ENCODE measurements at places on chromosomes 4 and X.
A peak's percentile ranks its signal among the peaks of the same experiment; 100 is the strongest.

GRCh38 chr4:143411527-143412419 lies 75.1 kb downstream of the GAB1 start:
- peak; percentile 44 for DNase-seq

DNA sequence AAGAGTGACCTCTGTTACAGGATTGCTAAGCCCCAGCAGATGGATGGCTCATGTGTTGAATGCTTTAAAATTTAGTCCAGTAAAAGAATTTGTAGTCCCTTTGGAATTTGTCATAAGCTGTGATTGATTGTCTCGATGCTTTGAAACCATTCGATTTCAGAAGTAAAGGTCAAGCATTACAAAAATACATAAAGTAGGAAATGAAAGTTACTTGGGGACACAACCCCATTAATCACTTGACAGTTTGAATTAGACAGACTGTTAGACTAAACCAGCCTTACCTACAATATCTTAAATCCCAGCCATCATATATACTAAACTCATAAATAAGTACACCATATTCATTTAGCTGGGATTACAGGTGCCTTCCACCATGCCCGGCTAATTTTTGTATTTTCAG lies 6.6 kb downstream of the REST start:
- DNase-seq, result no peak

DNA sequence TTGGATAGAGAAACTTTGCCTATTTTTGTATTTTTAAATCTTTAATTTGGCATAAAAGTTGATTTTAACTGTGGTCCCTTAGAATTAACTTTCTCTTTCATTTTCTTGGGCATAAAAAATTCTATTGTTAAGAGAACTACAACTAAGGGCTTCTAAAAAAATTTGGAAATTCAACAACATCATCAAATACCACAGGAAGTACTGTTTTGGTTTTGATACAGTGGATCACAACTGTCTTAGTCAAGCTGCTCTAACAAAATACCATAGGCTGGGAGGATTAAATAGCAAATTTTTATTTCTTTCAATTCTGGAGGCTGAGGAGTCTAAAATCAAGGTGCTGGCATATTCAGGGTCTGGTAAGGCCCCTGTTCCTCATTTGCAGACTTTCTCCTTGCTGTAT lies 19.9 kb upstream of the NPFFR2 start:
- no peak for DNase-seq

- DNase-seq, result no peak
Measured at GRCh38 chr4:89356086-89356485, 48.5 kb upstream of the GPRIN3 start.

DNA sequence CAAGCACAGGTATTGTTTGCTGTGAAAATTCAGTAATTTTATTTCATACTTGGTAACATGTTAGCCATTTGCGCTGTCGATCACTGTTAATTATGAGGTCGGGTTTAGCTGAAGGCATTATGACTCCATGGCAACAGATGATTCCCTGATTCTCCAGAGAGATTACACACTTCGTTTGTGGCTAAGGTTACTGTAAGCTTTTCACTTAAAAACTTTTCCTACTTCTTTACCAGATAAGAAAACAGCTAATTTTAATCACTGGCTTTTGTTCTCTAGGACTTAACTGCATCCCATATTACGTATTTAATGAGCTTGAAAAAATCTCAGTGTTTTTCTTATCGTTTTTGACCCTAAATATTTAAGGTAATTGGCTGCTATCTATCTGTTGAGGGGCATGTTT lies 2.1 kb downstream of the GSTCD start:
- no peak for DNase-seq

DNA sequence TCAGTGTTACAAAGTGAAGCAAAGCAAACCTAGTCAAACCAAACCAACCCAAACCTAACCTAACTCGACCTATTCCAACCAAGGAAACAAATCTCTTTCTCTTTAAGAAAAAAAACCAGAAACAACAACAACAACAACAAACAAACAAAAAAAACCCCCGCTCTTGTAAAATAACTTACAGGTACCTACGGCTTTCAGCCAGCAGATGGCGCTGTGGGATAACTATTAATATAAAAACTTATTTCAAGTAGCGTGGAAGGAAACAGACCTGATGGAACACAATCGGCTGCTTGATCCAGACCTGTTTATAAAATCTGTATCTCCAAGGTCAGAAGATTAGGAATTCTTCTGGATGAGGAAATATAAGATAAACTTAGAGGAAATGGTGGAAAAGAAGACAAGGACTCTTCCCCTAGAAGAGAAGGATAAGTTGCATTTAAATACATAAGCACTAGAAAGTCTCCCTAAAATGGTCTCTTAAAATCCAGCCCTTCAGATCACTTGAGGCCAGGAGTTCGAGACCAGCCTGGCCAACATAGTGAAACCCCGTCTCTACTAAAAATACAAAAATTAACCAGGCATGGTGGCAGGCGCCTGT lies 34.4 kb upstream of the CDKL5 start:
- peak; percentile 75 for DNase-seq

DNA sequence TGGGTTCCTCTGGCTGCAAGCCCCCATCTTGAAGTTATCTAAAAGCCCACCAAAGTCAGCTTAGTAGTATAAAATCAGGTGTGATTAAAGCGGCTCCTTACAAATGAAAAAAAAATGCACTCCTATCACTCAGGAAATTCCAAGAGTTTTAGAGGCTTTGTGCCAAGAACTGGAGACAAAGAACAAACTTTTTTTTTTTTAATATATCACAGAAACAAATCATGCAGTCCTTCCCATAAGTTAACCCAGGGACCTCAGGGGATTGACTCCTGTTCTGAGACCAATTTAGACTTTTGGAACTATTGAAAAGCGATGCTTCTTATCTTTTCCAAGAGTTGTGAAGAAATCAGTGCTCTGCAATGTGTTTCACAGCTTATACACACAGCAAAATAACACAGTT lies 53.6 kb downstream of the HHIP start:
- no peak for DNase-seq

GRCh38 chr4:77798385-77798784 lies 20.8 kb downstream of the CNOT6L start:
- DNase-seq, result no peak

GRCh38 chr4:165319030-165319429 lies 8.4 kb upstream of the MSMO1 start:
- no peak for DNase-seq

GRCh38 chrX:136064661-136065043 lies 79.4 kb downstream of the SLC9A6 start:
- DNase-seq, result no peak

GRCh38 chr4:119977076-119977940 lies 89.3 kb downstream of the MAD2L1 start:
- DNase-seq, result no peak

GRCh38 chr4:156830351-156830750 lies 141.2 kb downstream of the PDGFC start:
- DNase-seq, result no peak

- DNase-seq, result no peak
Measured at GRCh38 chr4:92266521-92266920, 37.2 kb upstream of the GRID2 start.

GRCh38 chr4:78379991-78380729 lies 171.4 kb upstream of the ANXA3 start:
- no peak for DNase-seq

- no peak for DNase-seq
Measured at GRCh38 chr4:1582227-1582626, 101.9 kb downstream of the FAM53A start.

DNA sequence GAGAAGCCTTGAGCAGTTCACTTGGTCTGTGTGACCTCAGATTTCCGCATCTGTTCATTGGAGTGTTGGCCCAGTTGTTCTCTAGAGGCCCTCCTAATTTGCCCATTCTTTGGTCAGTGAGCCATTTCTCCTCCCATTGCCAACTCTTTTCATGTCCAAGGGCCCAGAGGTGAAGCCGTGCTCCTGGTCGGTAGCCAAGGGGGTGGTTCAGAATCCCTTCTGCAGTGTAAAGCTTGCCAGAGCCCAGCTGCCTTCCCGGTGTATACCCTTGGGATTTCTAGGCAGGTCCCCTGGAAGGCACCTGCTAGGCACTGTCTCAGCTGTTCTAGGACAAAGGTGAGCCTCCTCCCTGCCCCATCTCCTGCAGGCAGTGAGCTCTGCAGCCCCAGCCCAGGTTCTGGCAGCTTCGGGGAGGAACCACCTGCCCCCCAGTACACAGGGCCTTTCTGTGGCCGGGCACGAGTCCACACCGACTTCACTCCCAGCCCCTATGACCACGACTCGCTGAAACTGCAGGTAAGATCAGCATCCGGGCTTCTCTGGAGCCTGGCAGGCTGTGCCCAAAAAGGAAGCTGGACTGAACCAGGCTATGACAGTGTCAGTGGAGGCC lies 12.3 kb downstream of the SASH3 start:
- no peak for DNase-seq

DNA sequence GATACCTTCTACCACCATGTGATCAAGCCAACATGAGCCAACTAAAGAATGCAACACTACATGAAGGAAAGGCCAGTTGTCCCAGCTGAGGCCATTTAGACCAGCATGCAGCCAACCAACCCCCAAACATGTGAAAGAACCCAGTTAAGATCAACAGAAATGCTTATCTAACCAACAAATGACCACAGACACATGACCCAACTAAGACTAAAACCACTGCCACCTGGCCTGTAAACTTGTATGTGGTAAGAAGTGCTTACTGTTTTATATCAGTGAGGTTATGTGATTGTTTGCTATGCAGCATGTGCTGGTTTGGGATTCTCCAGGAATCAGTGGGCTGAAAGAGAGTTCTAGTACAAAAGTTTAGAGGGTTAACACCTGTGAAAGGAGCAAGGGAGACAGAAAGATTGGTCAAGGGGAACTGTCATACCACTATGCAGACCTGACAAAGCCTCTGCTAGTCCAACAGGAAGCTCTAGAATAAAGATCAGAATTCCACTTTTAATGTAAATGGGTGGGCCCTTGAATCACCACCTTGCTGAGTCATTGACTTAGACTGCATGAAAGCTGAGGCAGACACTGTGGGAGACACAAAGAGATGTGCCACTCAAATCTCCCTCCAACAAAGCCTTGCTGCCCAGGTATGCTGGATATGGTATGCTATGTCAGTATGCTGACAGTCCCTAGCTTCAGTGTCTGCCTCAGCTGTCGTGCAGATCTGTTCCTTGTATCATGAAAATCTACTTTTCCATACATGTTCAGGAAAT lies 6.1 kb upstream of the SH3D19 start:
- DNase-seq, result no peak

GRCh38 chr4:110361921-110362320 lies 114.0 kb upstream of the ENPEP start:
- no peak for DNase-seq
